ENCODE measurements at places on chromosomes 16 and 17. TPM values are rescaled to one million over a fixed set of nuclear protein-coding genes. Genes with fewer than 3 reads are reported as not detected.

CLEC19A gene
- polyA plus RNA-seq = not detected

ATP2A3 gene
- 104 TPM for polyA plus RNA-seq

TP53TG3F gene
- polyA plus RNA-seq = not detected

GABARAPL2 gene
- 293 TPM for polyA plus RNA-seq

COQ7 gene
- polyA plus RNA-seq = 19.3 TPM
